ENCODE measurements at places on chromosomes 12 and 14.
A peak's percentile ranks its signal among the peaks of the same experiment; 100 is the strongest.

DNA sequence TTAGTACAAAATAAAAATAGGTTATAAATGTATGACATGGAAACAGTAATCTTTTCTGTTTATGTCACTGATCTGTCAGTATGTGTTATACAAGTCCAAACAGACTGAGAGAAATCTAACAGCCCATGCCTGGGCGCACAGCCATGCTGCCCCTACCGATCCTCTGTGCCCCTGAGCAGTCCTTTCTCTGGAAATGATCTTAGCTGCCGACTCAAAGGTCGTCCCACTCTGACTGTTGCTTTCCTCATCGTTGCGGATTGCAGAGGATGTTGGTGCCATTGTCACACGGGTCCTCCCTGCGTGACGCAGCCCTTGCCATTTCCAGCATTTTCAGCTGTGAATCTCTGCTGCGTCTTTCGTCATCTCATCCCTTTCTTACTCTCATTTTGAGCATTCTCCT, 82.9 kb upstream of the DYNC1H1 start:
- no peak for DNase-seq

DNA sequence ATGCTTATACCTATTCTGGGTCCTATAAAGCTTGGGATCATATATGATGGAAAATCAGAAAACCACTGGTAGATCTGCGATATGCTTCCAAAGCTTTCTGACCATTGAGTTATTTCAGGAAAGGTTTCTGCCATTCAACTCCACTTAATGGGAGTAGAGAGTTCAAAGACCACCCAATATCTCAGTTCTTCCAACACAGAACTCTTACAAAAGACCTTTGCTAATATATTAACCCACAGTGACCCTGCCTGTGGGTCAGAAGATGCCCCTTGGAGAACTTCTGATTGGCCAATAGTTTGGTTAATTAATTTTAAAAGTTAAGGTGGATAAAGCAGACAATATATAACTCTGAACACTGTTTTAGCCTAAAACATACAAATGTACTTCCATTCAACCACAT, 213.0 kb downstream of the IPO8 start:
- DNase-seq = no peak

DNA sequence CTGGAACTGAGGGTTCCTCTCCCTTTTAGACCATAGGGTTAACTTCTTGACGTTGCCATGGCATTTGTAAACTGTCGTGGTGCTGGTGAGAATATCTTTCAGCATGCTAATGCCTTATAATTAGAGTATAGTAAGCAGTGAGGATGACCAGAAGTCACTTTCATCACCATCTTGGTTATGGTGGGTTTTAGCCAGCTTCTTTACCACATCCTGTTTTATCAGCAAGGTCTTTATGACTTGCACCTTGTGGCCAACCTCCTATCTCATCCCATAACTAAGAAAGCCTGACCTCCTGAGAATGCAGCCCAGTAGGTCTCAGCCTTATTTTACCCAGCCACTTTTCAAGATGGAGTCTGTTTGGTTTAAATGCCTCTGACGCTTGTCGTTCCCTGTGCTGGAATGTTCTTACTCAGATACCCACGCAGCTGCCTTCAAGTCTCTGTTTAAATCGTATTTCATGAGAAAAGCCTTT, 44.2 kb downstream of the BBS10 start:
- DNase-seq = no peak

DNA sequence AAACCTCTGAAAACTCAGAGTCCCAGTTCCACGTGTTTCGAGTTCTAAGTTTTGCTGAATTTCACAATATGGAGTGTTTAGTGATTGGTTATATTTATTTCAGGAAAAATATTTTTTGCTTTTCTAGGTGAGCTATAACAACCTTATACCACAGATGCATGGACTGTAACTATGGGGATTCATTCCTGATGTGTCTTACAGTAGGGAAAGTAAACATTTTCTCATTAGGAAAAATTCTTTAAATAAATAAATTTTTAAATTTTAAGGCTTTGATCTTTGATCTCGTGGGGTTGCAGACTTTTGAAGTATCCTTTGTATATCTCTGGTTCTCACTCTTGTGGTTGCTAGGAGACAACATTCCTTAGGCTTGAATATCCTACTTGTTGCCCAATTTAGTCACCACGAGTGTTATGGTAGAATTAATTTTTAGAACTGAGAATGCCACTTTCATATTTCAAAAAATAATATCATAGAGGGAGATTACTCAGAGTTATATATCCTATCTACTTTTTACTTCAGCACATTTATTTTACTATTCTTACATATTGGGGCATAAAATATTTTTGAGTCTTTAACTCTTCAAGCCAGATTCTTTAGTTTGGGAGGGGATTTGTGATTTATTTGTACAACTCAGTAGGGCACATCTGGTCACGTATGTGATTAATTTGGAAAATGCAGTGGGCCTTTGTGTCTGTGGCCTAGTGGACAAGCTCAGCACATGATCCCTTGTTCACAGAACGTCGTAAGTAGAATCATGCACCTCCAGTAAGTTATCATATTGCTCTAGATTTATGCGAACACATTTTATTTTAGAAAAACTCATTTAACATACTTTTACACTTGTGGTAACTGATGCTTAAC, 224.0 kb downstream of the TTC6 start:
- DNase-seq = no peak

GRCh38 chr12:116153113-116153512, 124.4 kb downstream of the MED13L start:
- DNase-seq = no peak

DNA sequence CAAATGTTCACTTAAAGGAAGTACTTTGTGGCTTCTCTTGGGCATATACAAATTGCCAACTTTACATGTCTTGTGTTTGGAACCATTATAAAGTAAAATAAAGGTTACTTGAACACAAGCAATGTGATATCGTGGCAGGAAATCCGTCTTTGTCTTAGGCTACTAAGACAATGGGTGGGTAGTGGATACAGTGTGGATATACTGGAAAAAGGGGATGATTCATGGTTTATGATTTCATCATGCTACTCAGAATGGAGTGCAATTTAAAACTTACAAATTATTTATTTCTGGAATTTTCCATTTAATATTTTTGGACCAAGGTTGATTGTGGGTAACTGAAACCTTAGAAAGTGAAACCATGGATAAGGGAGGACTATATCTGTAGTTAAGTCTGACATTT, 48.4 kb downstream of the MYRFL start:
- no peak for DNase-seq

- no peak for DNase-seq
These were observed 13.4 kb downstream of the MMP17 start for GRCh38 chr12:131841547-131841946.

DNA sequence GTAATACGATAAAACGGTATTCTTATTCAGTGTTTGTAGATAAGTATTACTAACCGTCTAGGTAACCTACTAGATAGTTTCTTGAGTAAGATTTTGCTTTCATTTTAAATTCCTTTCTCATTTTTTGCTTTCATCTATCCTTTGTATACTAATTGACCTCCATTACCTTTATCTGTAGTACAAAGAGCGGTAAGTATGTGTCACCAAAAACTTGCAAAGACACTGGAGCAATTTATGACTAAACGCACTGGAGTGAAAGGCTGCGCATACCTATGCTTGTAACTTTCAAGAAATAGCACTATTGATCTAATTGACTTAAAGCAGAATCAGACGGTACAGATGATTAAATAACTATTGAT, 1.7 kb downstream of the ARHGAP5 start:
- no peak for DNase-seq

DNA sequence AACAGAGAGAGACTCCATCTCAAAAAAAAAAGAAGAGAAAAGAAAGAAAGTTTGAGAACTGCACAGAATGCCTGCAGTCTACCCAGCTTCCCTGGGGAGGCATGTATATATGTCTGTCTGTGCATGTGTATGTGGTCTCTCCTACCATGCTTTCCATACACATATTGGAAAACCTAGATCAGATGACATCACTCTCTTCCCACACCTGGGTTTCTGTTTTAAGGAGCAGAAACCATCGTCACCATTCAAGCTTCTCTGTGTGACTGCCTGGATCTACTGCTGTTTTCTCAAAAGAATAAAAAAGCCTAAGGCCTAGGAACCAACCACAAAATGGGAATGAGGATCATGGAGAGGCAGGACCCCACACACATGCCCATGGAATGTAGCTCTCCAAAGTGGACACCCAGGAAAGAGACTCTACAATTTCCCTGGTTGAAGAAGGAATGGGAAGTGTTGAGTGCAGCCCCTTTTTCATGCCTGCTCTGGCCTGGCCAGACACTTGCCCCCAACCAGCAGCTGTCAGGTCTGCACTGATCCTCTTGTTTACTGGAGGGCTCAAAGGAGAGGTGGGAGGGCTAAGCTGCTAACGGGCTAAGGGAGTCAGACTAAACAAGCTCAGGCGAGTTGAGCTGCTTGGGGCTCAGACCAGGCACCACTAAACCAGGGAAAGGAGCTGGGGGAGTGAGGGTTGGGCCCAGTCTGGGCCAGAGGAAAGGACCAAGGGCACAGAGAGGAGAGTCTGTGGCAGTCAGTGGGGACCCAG, 7.7 kb upstream of the PCK2 start:
- DNase-seq = no peak

DNA sequence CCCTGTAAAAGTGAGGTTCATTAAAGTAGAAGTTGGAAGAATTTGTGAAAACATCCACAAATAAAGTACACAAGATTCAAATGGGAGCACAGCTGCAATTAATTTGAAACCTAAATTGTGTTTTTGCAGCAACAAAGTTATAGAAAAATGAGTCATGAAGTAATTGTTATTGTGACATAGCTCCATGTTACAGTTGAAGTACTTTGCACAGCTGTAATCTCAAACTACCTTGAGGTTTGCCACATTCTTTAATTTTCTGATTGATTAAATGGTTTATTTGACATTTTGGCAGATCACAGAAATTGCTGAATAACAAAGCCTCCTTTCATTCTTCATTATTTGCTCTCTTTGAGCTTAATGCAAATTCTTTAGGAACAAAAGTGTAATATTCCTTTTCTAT, 111.3 kb downstream of the RMST start:
- no peak for DNase-seq

- DNase-seq = peak; percentile 64
These were observed 757.7 kb upstream of the TMEM132C start for GRCh38 chr12:127509066-127509778.

DNA sequence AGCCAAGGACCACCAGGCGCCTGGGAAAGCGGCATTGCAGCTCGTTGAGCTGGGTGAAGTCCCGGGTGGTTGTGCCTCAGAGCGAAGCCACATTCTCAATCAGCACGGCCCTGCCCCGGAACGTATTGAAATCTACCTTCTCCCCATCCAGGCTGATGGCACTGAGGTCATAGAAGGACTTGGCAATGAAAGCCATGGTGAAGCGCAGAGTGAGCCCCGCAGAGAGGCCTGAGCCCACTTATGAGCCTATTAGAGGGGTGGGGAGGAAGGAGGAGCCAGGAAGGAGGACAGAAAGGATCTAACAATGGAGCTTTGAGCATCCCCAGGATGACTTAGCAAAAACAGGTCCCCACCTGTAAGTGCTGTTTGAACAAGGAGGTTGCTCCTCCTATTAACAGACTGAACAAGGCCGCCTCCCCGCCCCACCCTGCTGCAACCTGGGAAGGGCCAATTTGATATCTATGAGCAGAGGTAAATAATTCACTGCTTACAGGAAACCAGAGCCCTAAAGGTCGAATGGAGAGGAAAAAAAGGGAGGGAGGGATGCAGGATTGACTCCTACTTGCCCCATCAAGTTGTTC, at the start of gene GPX2:
TSS of gene GPX2 (minus strand) at position 215 of the 581 bp plus-strand sequence. CDS start at position 196, 19 bp downstream.
- DNase-seq = no peak

- no peak for DNase-seq
These were observed 8.0 kb upstream of the SERPINA12 start for GRCh38 chr14:94517248-94517640.

- no peak for DNase-seq
These were observed 157.9 kb upstream of the FKBP4 start for GRCh38 chr12:2636741-2637340.

DNA sequence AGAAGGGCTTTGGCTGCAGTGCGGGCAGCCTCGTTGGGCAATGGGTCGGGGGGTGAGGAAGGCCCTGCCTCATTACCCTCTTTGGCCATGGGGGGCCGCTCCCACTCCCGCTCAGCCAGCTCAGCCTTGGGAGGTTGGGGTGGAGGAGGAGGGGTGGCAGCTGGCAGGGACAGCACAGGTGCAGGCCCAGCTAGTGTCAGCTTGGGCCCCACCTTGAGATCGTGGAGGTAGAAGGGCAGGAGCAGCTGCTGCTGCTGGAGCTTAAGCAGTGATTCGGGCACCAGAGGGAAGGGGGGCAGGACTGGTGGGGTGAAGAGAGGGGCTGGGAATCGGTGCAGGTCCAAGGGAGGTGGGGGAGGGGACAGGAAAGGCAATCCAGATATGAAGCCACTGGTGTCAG, 26.0 kb downstream of the ZFHX2 start:
- DNase-seq = no peak

DNA sequence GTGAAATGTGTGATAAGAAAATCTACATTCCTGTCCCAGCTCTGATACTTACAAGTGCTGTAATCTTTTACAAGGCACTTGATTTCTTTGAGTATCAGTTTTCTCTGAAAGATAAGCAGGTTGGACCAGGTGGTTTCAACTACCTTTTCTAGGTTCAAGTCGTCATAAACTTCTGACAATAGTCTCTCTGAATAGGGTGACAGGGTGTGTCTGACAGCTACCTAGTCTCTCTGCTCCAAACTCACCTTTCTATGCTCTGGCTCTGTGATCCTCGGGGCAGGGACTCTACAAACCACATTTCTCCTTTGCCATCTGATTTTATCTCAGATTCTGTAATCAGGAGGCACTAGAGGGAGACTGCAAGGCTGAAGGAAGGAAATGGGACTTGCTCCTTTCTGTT, 137.7 kb upstream of the SYT1 start:
- no peak for DNase-seq

GRCh38 chr12:88579161-88579517, 1.1 kb downstream of the KITLG start:
- no peak for DNase-seq

DNA sequence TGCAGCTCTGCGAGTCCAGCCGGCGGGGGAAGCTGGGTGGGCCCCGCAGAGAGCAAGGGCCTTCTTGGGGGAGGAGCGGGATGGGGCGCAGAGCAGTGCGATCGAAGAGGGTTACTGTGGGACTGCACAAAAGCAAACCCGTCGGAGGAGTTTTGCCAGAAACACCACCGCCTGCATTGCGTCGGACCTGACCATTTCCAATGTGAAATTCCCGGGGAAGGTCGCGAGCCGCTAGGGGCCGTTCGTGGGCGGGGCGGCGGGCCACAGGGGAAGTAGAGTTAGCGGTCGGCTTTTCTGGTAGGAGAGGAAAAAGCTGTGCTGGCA, 333 bp upstream of the KCNA1 start:
- DNase-seq = no peak

DNA sequence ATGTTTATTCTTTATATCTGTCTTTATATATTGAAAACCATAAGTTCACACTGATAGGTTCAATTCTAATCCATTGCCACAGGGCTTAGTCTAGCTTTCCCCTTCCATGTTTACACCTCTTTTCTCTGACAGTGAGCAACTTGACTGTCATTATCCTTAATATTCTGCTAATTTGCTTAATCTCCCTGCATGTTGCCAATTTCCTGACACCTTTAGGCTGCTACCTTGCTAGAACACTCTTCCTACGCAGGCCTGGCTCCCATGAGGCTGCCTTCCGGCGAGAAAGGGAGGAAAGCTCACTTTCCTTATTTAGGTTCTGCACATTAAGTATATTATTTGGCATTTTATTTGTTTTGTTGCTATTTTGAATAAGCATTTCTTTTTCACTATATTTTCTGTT, 12.8 kb upstream of the FRS2 start:
- no peak for DNase-seq

Data from smooth muscle cell of the brain vasculature (primary cell).